ENCODE measurements at places on chromosomes 2 and 18. TPM values are rescaled to one million over a fixed set of nuclear protein-coding genes. Genes with fewer than 3 reads are reported as not detected.

Gene LOXL3
- 21.9 TPM for total RNA-seq

Gene FBLN7
- 1.9 TPM for total RNA-seq

Gene MAP2
- 7.2 TPM for total RNA-seq

Gene CHRND
- total RNA-seq = not detected

Gene LIPG
- 25.7 TPM for total RNA-seq

Gene GPR35
- total RNA-seq = 6.0 TPM

Gene RSAD2
- 3.7 TPM for total RNA-seq

Gene ASAP2
- 29.7 TPM for total RNA-seq

Gene MIB1
- 83.6 TPM for total RNA-seq

Gene GREB1
- total RNA-seq = 22.9 TPM

Gene BUB1
- total RNA-seq = 21.2 TPM

Gene NEU2
- total RNA-seq = not detected

Gene IFIH1
- 9.3 TPM for total RNA-seq

Gene C1QL2
- not detected for total RNA-seq

Gene FEV
- total RNA-seq = 0.29 TPM

Gene IL36B
- not detected for total RNA-seq

Gene IWS1
- 47.0 TPM for total RNA-seq

Gene TNFRSF11A
- 0.38 TPM for total RNA-seq

Gene B3GNT7
- 7.0 TPM for total RNA-seq

Gene SCN7A
- total RNA-seq = 2.2 TPM

Gene TCF7L1
- 48.3 TPM for total RNA-seq

Gene PDE11A
- 25.6 TPM for total RNA-seq

Gene NETO1
- total RNA-seq = not detected

Gene DUSP2
- 40.6 TPM for total RNA-seq

Gene C2orf80
- not detected for total RNA-seq

Gene GPBAR1
- 0.55 TPM for total RNA-seq

Gene LIMS4
- 1.2 TPM for total RNA-seq

Gene R3HDM1
- total RNA-seq = 48.1 TPM

Gene SERPINB2
- 1.00 TPM for total RNA-seq

Gene HADHB
- total RNA-seq = 83.2 TPM

Gene AOX1
- 2.2 TPM for total RNA-seq

Gene CABYR
- total RNA-seq = 13.7 TPM

Gene PSMA8
- total RNA-seq = not detected

Gene FABP1
- total RNA-seq = 3.8 TPM

Gene PROKR1
- total RNA-seq = 0.11 TPM
